Stimulated activated CD4-positive, alpha-beta T cell treated with anti-CD3 and anti-CD28 coated beads, TNF-alpha, amount 100 ng/mL, for 24 hours (primary cell): ENCODE measurements at places on chromosomes 1 and 21.

- no peak for DNase-seq
Observed at GRCh38 chr1:72620453-72620852, 338.1 kb upstream of the NEGR1 start.

- DNase-seq: peak; percentile 7
Observed at GRCh38 chr21:37281993-37282392, 14.9 kb upstream of the VPS26C start.

DNA sequence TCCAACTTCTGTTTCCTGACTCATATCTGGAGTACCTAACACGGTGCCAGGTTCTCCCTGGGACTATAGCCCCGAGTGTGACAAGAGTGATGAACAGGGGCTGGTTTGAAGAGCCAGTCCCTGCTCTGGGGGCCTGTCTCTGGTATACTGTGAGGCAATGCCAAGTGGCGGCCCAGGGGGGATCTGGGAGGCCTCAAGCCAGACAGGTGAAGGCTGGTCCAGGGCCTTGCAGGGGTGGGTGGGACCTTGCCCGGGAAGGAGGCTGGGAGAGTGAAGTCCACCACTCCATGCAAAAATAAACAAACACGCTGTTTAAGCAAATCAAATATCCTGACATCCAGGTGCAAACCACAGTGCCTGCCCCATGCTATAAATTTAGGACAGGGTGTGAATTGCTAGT lies 6.8 kb upstream of the PLXNA2 start:
- DNase-seq: no peak

DNA sequence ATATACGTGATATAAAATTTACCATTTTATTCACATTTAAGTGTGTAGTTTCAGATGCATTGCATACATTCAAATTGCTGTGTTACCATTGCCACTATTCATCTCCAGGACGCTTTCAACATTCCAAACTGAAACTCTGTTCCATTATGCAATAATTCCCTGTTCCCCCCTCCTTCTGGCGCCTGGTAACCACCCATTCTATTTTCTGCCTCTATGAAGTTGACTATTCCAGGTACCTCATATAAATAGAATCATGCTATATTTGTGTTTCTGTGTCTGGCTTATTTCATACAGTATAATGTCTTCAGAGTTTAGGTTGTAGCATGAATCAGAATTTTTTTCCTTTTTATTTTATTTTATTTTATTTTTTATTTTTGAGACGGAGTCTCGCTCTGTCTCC lies 41.7 kb downstream of the SLC22A15 start:
- DNase-seq: no peak

GRCh38 chr21:14454016-14455009 lies 71.4 kb upstream of the HSPA13 start:
- no peak for DNase-seq

DNA sequence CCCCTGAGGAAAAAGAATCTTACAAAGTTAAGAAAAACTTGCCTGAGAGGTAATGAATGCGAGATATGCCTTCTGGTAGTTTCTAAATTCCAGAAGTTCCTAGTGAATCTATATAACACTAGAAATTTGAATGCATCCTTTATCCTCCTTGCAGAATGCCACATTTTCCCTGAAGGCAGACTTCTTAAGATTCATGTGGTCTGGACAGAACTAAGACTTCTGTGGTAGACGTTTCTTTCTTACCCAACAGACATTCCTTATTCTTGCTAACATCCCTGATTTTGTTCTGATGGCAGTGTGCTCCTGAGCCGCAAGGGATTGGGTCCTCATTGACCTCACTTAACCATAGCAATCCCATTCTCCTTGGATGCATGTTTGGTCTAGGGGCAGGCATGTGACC lies 121.3 kb upstream of the PAPPA2 start:
- DNase-seq: no peak

DNA sequence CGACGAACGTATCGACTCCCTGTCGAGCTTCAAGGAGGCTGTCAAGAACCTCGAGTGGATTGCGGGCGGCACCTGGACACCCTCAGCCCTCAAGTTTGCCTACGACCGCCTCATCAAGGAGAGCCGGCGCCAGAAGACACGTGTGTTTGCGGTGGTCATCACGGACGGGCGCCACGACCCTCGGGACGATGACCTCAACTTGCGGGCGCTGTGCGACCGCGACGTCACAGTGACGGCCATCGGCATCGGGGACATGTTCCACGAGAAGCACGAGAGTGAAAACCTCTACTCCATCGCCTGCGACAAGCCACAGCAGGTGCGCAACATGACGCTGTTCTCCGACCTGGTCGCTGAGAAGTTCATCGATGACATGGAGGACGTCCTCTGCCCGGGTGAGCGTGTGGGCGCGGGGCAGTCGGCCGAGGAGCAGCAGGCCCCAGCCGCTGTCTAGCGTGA lies 28.0 kb downstream of the COL6A2 start:
- DNase-seq: no peak

DNA sequence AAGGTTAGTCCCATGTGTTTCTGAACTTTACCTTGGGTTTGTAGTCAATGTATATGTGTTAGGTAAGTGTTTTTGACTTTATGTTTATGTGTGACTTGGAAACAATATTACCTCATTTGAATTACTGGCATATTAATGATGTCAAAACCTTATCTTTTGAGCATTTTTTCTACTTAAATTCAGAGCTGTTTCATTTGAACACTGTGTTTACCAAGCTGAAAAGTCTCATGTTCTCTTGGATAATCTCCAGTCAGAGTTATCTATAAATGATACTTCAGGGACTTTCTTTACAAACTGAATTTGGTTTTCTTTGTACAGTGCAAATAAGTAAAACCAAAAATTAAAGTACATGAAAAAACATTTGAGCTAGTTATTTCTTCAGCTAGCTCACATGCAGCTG lies 30.0 kb downstream of the ADAMTS1 start:
- DNase-seq: no peak

DNA sequence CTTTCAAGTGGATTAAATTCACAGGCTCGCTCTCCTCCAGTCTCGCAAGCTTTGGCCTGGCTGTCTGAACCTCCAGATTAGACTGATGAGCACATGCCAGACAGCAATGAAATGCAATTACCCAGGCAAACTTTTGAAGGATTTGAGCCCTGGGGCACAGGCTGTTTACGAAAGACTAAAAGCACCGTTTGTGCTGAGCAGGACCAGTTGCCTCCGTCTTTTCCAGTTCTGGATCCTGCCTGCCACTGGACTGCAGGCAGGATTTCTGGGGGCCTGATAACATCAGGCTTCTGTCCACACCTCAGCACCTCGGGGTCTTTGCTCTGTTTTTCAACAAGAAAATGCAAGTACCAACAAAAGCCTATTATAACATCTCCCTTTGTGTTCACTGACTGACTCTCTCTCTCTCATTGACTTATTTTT lies 145.7 kb downstream of the CLIC6 start:
- DNase-seq: no peak

- DNase-seq: no peak
Observed at GRCh38 chr21:16179773-16180172, 450.0 kb downstream of the USP25 start.

GRCh38 chr21:17793246-17794123 lies 25.7 kb downstream of the C21orf91 start:
- no peak for DNase-seq

DNA sequence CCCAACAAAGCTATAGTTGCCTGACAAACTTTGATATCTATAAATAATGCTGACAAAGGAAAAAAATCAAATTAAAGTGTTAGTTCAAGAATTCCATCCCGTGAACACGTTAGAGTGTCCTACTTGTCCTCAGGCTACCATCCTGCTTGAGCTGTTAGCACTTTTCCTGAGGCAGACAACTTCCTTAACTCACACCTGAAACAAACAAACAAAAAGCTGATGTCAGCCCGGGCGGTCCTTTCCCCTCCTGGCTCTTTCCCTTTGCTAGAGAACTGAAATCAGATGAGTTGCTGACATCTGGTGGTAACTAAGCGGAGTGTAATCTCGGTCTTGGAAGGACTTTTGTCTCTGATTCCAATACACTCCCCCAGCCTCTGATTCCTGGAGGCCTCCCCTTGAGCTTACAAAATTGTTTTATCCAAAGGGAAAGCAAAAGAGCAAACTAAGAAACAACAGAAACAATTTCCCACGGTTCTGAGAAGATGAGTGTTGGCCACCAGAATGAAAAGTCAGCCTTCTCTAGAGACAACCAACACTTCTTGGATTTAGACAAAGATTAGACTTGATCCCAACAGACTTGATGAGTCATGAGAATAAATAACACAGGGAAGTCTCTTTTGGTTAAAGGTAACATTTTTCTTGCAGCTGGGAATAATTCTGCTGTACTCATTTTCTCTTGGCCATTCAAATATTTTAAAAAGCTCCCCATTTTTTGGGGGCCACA lies 135.4 kb downstream of the PROX1 start:
- DNase-seq: no peak

GRCh38 chr21:42496839-42497202 lies 797 bp upstream of the RSPH1 start:
- no peak for DNase-seq

GRCh38 chr1:228339059-228339704 lies 67.5 kb downstream of the TRIM11 start:
- no peak for DNase-seq

GRCh38 chr1:236396665-236397043 lies 2.6 kb downstream of the EDARADD start:
- no peak for DNase-seq

GRCh38 chr1:150006881-150007421 lies 3.6 kb downstream of the OTUD7B start:
- no peak for DNase-seq

DNA sequence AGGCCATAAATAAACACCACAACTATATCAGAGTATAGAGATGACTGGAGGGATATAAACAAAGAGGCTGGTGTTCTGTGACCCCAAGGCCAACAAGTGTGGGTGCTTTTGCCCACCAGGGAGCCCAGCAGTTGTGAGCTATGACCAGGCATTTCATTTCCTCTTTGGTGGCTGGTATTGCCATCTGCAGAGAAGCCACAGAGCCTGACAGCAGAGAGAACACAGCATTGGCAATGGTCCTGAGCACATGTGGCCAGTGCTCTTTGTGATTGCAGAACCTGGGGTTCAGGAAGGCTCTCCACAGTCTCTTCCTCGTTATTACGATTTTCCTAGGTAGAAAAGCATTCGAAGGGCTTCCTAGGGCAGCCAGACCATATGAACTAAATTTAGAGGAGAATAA lies 112.3 kb downstream of the TM2D1 start:
- DNase-seq: no peak

DNA sequence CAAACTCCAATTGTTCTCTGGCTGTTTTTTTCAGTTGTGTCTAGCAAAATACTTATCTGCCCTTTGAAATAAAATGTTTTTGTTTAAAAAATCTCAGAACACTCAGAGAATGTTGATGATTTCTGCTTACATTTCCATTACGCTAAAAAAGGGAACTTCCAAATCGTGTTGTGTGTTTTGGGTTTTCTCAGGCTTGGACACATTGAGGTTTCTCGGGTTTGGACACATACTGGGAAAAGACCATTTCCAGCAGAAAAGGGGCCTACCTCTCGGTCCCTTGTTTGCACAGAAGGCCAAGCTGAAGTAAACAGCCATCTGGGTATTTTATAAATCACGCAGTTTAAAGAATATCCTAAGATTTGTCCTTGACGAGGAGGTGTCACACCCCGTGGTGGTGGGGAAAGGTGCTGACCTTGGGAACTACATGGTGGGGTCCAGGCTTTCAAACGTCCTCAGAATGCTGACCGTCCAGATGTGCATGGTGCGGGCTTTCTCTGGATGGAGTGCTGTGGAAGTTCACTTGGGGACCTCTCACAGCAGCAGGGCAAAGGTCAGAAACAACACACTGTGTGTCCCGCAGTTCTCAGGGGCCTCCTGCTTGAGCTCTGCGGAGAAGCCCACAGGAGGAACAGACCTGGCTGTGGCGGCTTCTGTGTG lies 67.8 kb downstream of the SLC37A1 start:
- no peak for DNase-seq

GRCh38 chr1:160708118-160708517 lies 3.5 kb downstream of the CD48 start:
- DNase-seq: no peak

- no peak for DNase-seq
Observed at GRCh38 chr1:160710517-160711252, 937 bp downstream of the CD48 start.

- no peak for DNase-seq
Observed at GRCh38 chr1:25758466-25759070, 41.4 kb upstream of the SELENON start.

DNA sequence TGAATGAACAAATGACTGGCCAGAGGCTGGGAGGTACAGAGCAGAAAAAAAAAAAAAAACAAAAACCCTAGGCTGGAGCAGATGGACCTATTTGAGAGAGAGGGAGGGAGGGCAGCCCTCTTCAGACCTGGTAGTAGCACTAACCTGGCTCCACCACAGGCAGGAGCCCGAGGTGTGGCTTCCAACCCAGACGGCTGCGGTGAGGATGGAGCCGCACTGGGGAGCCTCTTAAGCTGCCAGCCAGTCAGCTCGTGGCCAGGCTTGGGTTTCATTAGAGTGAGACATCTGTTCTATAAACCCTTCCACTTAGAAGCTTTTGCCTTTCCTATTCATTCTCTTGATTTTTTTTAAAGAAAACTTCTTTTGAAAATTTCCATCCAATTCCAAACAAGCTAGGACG lies 16.8 kb downstream of the LGR6 start:
- no peak for DNase-seq

DNA sequence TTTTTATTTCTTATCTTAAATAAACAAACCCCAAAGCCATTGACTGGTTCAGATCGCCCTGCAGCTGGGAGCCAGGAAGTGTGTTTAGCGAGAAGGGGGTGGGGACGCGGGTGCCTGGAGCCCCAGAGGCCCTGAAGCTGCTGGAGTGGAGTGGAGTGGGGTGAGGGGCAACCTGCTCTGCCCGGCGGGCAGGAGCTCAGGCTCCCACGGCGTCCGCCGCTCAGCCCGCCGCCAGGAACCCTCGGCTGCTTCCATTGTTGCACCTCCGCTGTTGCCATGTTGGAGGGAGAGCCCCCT lies 673 bp downstream of the PIK3C2B start:
- peak; percentile 52 for DNase-seq

DNA sequence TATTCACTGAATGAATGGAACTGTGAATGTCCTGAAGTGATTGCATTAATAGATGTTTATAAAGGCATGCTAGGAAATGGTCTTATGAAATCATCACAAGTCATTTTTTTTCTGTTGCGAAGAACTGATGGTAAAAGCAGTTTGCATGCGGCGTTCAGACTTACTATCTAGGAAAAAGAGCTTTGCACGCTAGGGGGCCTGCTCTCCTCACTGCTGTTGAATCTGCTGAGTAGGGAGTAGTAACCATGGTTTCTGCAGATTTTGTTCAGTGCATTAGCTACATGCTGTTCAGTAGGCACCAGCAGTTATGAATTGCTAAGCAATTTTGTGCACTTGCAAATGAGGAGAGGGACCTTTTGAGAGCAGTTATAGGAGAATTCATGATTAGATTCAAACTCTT lies 57.9 kb downstream of the CENPF start:
- no peak for DNase-seq

DNA sequence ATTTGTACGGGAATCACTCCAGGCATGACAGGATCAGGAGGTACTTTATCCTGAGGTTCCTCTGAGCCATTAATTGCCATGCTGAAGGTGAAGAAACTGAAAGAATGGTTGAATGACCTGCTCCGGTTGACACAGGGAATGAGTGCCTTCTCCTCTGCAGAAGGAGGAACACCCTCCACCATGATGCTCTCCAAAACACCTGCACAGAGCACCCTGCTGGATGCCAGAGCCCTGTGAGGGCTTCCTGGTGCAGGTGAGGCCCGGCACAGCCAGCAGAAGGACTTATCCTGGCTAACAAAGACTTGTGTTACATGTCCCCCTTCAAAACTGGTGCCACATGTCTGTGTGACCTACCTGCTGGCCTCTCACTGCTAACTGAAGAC lies 14.3 kb upstream of the LBR start:
- DNase-seq: no peak

- DNase-seq: no peak
Observed at GRCh38 chr1:187665483-187665882, 836.7 kb downstream of the PLA2G4A start.
